ENCODE measurements at places on chromosomes 12 and 14.

DNA sequence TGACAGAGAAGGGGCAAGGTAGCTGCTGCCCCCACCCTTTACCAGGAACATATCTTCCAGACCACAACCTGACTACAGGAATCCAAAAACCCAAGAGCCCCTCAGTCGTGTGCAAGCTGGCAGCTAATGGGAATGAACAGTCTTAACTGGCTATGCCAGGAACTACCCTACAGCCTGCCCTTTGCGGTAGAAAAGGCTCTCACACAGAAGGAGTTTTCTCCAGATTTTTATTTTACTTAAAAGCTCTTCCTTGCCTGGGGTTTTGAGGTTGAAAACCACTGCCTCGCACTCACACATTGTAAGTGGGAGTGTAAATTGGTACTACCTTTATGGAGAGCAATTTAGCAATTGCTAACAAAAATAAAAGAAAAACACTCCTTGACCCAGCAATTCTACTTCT lies 28.3 kb downstream of the PITPNM2 start:
- no peak for DNase-seq

GRCh38 chr12:67034110-67034879 lies 234.9 kb upstream of the CAND1 start:
- no peak for DNase-seq

GRCh38 chr12:76787689-76788088 lies 23.8 kb downstream of the ZDHHC17 start:
- no peak for DNase-seq

- no peak for DNase-seq
These were observed 156.8 kb downstream of the PHETA1 start for GRCh38 chr12:111211910-111212757.

- no peak for DNase-seq
These were observed 142.7 kb downstream of the TTLL5 start for GRCh38 chr14:75803765-75804164.
